ENCODE measurements at places on chromosomes 16 and 17.

GRCh38 chr17:72063756-72064450, 56.9 kb upstream of the SOX9 start:
- no peak for DNase-seq

DNA sequence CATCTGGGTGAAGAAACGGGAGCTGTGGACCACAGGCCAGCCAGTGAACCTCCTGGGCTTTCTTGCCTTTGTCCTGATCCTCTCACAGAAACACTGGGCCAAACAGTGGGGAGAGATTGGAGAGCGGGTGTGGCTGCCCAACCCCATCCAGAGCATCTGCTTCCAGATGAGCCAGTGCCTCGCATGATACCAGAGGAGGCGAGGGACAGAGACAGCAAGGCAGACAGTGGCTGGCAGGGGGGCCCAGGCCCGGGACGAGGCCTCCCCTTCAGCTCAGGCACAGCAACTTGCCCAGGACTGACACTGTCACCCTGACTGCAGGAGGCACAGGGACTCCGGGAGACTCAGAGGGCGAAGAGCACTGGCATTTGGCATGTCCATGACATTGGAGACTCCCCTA, 12.0 kb downstream of the ARHGEF15 start:
- DNase-seq, result no peak

DNA sequence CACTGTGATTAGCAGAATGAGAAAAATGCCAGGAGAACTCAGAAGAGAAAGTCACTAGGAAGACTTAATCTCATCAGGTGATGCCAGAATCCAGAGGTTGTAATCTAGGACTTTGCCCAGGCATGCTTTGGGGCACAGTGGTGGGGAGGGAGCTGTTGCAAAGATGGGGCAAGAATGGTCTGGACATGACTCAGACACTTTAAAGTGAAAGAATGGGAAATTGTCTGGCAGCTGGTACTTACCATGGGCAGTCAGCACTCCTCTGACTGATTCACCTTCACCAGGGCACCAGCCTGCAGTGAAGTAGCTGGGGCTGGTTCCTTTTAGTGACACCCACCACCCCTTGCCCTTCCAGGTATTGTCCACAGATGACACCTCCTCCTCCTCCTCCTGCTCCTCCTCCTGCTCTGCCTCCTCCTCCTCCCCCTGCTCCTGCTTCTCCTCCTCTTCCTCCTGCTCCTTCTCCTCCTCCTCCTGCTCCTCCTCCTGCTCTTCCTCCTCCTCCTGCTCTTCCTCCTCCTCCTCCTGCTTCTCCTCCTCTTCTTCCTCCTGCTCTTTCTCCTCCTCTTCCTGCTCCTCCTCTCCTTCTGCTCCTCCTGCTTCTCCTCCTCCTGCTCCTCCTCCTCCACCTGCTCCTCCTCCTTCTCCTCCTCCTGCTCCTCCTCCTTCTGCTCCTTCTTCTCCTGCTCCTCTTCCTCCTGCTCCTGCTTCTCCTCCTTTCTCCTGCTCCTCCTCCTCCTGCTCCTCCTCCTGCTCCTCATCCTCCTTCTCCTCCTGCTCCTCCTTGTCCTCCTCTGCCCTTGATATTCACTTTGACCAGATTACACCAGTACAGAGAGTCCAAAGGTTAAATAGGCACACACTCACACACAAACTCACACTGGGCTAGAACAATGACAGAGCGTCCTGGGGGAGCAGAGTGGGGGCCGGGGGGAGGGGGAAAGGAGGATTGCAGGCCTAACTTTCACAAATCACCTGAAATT, at the start of gene CHD9NB:
Gene CHD9NB (minus strand): TSS at position 379 of the 983 bp plus-strand sequence. CDS start 8,739 bp downstream, outside the sequence.
- no peak for DNase-seq

DNA sequence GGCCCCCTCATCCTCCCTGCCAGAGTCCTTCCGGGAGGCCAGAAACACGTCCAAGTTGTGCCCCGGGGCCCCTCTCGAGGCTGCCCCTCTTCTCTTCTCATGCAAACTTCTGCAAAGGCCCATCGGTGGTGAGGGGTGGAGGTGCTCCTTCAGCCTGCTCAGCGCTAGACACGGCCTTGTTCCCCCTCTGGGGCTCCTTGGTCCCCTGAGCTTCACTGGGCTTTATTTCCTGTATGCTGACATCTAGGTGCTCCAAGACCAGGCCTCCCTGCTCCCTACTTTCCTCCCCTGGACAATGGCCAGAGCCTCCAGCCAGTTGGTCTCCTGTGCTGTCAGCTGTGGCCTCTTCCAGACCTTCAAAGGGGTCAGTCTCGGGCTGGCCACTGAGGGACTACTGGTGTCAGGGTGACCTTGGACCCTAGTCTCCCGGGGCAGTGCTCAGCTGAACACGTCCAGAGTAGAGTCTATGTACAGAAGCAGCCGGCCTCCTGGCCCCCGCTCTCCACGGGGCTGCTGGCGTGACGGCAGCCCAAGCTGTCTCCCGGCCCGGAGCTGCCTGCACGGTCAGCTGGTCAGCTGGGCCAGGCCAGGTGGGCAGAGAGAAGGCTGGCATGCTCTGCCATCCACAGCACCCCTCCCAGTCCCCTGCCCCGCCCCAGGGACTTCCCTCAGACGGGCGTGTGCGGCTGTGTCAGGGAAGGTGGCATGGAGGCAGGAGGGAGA, 1.7 kb upstream of the PRR35 start:
- DNase-seq, result no peak

DNA sequence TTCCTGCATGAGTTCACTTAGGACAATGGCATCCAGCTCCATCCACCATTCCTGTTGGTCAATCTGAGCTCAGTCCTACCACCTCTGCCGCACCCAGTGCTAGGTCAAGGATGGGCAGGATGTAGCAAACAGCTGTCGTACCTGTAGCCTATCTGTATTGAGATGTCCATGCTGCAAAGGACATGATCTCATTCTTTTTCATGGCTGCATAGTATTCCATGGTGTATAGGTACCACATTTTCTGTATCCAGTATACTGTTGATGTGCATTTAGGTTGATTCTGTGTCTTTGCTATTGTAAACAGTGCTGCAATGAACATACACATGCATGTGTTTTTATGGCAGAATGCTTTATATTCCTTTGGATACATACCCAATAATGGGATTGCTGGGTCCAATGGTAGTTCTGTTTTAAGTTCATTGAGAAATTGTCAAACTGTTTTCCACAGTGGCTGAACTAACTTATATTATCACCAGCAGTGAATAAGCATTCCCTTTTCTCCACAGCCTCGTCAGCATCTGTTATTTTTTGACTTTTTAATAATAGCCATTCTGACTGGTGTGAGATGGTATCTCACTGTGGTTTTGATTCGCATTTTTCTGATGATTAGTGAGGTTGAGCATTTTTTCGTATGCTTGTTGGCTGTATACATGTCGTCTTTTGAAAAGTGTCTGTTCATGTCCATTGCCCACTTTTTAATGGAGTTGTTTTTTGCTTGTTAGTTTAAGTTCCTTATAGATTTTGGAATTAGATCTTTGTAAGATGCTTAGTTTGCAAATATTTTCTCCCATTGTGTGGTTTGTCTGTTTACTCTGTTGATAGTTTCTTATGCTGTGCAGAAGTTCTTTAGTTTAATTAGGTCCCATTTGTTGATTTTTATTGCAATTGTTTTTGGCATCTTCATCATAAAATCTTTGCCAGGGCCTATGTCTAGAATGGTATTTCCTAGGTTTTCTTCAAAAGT, 7.2 kb upstream of the MRTFB start:
- no peak for DNase-seq

GRCh38 chr16:6428861-6429260, 903.8 kb upstream of the RBFOX1 start:
- no peak for DNase-seq

- DNase-seq, result no peak
Measured at GRCh38 chr17:10612957-10613744, 44.0 kb downstream of the MYH3 start.

DNA sequence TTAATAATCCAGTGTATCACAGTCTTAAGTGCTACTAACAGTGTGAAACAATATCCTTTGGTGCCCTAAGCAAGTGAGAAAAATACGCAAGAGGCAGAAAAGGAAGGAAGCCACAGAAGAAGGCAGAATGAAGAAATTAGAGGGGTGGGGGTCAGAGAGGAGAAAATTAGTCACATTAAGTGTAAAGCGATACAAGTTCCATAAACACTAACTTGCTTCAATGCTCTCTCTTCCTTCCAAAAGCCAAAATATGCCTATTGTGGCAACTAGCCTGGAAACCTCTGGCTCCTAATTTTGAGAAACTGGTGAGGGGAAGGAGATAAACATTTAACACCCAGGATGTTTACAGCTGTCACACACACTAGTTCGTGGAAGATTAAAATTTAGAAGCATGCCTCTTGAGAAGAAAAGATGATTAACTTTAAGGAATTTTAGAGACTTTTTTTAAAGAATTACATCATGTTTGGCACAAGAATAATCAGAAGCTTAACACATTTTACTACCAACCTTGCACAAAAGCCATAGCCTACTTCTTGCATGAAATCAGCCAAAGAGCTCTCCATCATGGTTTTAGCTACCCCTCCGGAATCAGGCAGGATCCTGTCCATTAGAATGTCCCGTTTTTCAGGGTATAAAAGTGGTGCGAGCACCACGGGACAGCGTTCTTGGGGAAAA, 44.7 kb downstream of the CNOT1 start:
- no peak for DNase-seq

- DNase-seq, result peak; percentile 9
Measured at GRCh38 chr17:181245-182049, at the start of gene DOC2B. DOC2B (minus strand) TSS chr17:181650; CDS start chr17:181479, 171 bp downstream.

GRCh38 chr16:48323783-48324775, 61.1 kb downstream of the SIAH1 start:
- no peak for DNase-seq

DNA sequence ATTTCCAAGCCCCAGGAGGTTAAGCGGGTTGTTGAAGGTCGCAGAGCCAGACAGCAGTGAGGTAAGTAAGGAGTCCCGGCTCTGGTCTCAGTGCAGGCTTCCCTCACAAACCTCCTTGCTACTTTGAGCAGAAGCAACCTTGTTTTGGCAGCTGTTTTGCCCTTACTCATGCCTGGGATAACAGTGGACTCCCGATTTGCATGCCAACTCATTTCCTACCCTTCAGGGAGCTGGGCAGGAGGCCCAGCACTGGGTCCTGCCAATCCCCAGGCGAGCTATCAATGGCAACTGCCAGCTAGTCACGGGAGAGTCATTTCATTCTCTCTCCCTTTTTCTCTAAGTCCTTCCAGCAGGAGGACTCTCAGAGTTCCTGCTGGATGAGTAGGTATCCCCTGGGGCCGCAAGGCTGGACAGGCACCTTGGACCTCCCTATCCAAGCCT, 72.0 kb upstream of the KSR1 start:
- DNase-seq, result no peak

DNA sequence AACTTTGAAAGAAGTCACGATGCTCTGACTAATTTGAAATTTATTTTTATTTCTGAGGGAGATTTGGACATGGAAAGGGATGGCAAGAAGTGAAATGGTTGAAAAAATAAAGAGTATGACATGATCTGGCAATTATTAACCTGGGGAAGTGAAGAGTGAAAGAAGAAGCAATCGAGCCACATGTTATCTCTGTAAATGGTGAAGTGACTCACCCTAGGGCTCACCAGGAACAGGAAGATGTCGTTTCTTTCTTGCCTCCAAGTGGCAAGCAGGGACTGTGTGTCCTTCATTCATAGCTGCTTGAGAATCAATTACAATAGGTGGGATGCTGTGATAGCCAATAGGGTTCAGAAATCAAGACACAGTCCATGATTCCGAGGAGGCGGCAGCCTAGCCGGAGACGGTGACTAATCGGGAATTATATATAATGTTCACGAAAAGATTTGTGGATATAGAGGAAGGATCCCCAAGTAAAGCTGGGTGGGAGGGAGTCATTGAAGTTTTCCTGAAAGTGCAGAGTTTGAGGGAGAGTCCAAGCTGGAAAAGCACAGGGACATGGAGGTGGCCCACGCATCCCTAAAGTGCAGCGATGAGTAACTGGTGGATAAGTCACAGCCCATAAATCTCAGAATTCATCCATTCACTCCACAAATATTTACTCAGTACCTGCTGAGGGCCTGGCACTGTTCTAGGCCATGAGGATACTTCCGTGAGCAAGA, 18.2 kb upstream of the KRT20 start:
- DNase-seq, result no peak

DNA sequence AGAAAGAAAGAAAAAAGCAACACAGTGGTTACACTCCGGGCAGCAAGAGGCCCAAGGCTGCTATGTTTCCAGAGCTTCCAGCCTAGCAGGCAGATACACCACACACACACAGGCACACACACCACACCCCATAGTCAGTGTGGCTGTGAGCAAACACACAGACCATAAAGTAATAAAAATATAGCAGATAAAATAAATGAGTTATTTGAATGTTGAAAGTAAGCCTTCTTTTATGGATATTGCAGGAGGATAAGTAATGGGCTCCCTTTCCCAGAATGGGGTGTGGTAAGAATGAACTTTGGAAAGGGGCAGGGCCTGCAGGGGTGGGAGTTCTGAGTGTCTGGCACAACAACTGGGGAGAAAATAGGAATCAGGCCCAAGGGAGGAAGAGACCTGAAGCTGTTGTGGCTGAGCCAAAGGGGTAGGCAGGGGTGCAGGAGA, 4.8 kb upstream of the CDK5RAP3 start:
- no peak for DNase-seq

DNA sequence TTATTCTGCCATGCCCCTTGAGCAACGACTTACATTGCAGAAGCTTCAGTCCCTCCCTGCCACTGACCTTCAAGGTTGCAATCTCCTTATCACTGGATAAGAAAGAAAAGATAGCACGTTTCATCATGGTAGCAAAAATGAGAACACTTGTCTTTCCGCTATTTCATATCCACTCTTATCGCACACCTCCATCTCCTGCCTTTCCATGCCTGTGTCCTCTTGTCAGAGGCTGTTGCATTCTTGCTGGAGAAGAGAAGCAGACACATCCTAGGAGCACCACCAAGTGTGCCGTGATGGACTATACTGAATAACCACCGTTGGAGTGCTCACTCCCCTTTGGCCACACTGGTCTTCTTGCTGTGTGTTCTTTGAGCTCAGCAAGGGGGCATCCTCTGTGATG, 230.6 kb upstream of the IRX3 start:
- DNase-seq, result no peak

DNA sequence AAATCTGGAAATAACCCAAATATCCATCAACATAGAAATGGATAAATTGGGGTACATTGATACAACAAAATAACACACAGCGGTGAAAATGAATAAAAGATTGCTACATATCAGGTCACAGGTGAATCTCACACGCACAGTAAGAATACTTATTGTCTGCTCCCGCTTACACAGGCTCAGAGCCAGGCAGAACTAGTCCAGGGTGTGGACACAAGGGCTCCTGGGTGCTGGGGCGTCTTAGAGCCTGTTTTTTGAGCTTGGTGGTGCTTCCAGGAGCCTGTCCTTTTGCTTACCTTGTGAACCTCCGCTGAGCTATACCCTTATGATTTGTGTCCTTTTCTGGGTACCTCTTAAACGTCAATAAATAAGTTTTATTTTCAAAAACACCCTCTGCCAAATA, 19.8 kb upstream of the C16orf74 start:
- no peak for DNase-seq

DNA sequence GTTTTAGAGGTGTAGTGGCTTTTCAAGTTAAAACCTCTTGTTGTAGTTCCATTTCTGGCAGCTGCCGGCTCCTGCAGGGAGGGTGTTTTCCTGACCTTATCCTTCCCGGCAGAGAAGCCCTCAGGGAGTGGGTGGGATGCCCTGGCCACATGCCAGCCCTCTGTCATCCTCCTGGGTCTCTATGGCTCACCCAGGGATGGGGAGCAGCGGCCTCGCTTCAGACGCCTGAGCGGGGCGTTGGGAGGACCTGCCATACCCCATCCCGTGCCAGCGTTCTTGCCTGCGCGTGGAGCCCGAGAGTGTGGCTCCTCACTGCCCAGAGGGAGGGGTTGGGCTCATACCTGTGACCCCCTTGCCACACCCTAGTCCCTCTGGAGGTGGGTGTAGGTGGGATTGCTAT, 11.9 kb downstream of the KCNJ12 start:
- DNase-seq, result no peak

Data from T-helper 2 cell treated with Interferon-gamma antibody and Interleukin-4, amounts not matched to agents 5 μg/mL and 100 μg/mL, for 36 hours (primary cell).